ENCODE measurements at places on chromosomes 5 and 9. TPM values are rescaled to one million over a fixed set of nuclear protein-coding genes. Genes with fewer than 3 reads are reported as not detected.

- DNase-seq = no peak
Measured at GRCh38 chr5:96396878-96397277, 36.2 kb downstream of the PCSK1 start.

CARTPT gene
- not detected for total RNA-seq

CA9 gene
- 0.94 TPM for total RNA-seq

MED10 gene
- total RNA-seq = 35.3 TPM

- DNase-seq = no peak
Measured at GRCh38 chr9:101434998-101435397, 576 bp downstream of the ALDOB start.

ROR2 gene
- total RNA-seq = 2.7 TPM

- DNase-seq = no peak
Measured at GRCh38 chr9:133269537-133270362, 5.3 kb downstream of the ABO start.

PCDHA9 gene
- 0.46 TPM for total RNA-seq

GRCh38 chr9:14313951-14314423 is at the start of gene NFIB:
TSS of gene NFIB (minus strand) at chr9:14314141. CDS start at chr9:14313511, 630 bp downstream.
- peak; percentile 68 for DNase-seq

DNA sequence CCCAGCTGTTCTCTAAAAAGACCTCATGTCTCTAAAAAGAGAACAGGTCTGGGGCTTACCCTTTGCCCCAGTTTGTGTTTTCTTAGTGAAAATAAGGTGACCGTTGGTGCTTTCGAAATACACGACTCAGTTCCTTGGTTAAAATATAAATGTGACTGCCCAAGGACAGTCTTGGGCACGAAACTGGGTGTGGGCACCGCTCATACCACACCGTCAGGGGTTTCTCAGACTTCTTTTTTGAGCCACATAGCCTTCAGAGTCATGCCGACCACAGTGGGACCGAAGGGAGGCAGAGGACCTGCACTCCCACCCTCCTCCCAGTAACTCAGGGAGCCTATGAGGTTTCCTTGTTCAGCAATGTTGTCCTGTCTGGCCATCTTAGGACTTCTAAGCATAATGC is 6.5 kb downstream of the SNX18 start:
- no peak for DNase-seq

GRCh38 chr9:125085703-125086477 is 57.4 kb downstream of the SCAI start:
- no peak for DNase-seq

PSMB7 gene
- total RNA-seq = 216 TPM

PSD2 gene
- 0.09 TPM for total RNA-seq

DNA sequence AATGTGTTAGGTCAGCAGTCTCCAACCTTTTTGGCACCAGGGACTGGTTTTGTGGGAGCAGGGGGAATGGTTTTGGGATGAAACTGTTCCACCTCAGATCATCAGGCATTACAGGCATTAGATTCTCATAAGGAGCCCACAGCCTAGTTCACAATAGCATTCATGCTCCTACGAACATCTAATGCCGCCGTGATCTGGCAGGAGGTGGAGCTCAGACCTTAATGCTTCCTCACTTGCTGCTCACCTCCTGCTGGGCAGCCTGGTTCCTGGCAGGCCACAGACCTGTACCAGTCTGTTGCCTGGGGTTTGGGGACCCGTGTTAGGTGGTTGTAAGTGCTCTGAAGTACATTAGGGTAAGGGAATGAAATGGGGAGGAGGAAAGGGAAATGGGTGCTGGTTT is 9.7 kb upstream of the CTNNA1 start:
- DNase-seq = peak; percentile 45

NMUR2 gene
- not detected for total RNA-seq

LCN9 gene
- 0.72 TPM for total RNA-seq

CARD9 gene
- 5.6 TPM for total RNA-seq

DNA sequence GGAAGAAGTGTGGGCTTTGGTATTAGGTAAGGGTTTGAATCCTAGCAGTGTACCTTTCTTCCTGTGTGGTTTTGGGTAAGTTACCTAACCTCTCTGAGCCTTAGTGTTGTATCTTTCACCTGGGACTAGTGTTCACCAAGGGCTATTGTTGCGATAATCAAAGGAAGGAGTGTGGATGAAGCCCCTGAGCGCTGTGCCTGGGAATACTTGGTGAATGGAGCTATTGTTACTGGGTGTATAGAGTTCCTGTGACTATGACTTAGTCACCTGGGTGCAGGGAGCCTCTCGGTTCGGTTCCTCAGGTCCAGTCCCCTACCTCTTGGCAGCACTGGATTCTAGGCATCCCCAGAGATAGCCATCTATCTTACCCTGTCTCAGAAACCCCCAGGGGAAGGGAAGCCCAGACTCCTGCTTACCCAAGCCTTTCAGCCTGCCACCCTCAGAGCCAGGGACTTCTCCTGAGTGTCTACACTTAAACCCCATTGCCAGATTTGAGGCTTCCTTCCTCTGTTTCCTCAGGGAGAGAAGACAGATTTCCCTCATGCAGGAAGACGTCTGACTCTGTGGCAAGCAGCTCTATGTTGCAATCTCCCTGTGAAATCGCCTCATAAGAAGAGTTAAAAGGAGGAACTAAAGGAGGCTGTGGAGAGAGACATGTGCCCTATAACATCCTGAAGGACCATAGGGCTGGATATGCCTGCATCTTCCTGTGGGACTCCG is 181.0 kb upstream of the PITX1 start:
- peak; percentile 10 for DNase-seq

- no peak for DNase-seq
Measured at GRCh38 chr9:11559001-11559776, 946.4 kb upstream of the PTPRD start.

IGIP gene
- 0.53 TPM for total RNA-seq

- no peak for DNase-seq
Measured at GRCh38 chr5:72057816-72058215, 49.5 kb upstream of the MAP1B start.

- no peak for DNase-seq
Measured at GRCh38 chr5:129077433-129078075, 17.0 kb upstream of the ISOC1 start.

FBP2 gene
- total RNA-seq = not detected

GRCh38 chr5:139814191-139814601 is 18.6 kb downstream of the PSD2 start:
- DNase-seq = no peak

DNA sequence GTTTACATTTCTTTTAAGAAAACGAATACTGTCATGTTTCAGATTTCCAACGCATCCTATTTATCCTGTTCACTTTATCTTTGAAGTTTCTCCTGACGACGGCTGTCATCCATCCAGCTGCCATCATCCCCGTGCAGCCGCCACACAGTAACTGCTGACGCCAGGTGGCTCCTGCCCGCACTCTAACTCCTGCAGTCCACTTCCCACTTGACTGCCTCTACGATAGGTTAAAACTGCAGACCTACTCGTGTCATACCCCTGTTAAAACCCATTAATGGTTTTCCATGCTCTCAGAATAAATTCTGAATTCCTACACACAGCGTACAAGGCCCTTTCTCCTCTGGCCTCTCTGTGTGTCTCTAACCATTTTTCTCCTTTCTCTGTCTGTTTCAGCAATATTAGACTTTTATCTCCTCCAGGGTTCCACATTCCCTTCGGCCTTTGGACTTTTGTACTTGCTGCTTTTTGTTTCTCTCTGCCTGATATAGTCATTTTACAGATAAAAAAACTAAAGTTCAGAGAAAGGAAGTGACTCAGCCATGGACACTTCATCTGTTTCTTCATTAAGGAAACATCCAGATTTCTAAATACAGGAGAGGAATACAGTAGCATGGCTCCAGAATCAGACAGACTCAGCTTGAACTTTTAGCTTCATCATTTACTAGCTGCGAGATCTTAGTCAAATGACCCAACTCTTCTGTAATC is 84.9 kb downstream of the ADAMTS12 start:
- no peak for DNase-seq

GRCh38 chr5:39080168-39080567 is 6.0 kb upstream of the RICTOR start:
- DNase-seq = no peak

PCDHGB6 gene
- 6.0 TPM for total RNA-seq

DNA sequence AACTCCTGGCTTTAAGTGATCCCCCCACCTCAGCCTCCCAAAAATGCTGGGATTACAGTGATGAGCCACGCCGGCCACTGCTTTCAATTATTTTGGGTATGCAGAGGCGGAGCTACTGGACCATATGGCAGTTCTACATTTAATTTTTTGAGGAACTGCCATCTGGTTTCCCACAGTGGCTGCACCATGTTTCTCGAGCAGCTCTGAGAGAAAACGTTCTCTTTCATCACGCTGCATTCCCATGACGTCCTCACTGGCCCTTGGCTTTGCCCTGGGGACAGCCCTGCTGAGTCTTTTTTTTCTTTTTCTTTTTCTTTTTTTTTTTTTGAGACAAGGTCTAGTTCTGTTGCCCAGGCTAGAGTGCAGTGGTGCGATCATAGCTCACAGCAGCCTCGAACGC is 35.5 kb upstream of the GRHPR start:
- no peak for DNase-seq

GRCh38 chr5:42974536-42974935 is 65.6 kb downstream of the ANXA2R start:
- no peak for DNase-seq

GFPT2 gene
- 89.8 TPM for total RNA-seq

DNA sequence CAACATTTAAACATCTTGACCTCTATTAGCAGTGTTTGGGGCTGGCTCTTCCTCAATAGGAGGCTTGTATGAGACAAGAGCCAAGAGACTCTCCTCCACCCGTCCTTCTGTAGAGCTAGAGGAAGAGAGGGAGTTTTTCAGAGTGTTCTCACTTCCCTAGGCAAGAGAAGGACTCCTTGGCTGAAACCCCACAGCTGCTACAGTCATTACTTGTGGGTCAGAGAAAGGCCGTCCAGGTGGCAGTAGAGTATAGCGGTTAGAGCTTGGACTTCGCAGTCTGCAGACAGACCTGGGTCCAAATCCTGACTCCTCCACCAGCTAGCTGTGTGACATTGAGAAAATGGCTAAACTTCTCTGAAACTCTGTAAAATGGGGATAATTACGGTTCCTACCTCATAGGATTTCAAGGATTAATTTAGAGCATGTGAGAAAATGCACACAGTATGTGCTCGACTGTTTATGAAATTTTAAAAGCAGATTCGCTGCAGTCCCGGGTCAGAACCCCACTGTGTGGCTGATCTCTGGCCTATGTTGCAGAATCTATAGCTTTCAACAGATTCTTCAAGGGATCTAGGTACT is 80.8 kb upstream of the ARAP3 start:
- DNase-seq = no peak

DNA sequence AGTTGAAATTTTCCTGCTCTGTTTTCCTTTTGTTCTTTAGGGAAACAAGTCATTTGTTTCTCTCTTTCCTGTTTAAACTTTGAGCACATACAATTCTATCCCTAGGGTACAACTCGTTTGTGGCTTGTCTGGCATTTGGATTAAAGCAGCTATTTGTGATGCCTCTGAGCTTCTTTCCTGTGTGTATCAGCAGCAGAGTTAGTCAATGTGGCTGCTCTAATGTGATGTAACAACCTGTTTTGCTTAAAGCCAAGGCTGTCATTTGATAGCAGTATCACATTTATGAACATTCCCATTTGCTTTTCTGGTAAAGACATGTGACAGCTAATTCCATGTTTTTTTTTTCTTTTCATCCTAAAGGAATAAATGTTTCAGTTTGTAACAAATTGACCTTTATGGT is 314.3 kb upstream of the CHD1 start:
- DNase-seq = no peak

DNA sequence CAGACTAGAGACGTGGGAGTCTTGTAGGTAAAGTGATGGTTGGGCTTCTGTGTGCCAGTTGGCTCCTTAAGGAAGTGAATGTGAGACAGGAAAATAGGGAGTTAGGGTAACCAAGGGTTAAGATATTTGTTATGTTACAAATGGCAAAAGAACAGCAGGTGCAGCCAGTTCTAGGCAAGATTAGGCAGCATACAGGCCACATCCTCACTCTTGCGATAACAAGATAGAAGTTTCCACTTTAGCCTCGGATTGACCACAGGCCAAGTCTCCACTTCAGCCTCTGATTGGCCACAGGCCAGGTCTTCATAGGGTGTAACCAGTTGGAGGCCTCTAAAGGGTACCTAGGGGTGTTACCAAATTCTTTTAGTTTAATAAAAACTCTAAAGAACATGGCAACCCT is 54.6 kb upstream of the ABCA1 start:
- no peak for DNase-seq

- no peak for DNase-seq
Measured at GRCh38 chr5:130571076-130571475, 594.0 kb downstream of the HINT1 start.

GRCh38 chr5:138102454-138103318 is 18.9 kb downstream of the WNT8A start:
- no peak for DNase-seq

Measured in H9 (cell line).